HFFc6 (cell line): ENCODE measurements at places on chromosomes 4 and X. TPM values are rescaled to one million over a fixed set of nuclear protein-coding genes. Genes with fewer than 3 reads are reported as not detected.

Gene TRIML2
- 0.83 to 3.0 TPM (median 1.8 TPM) in 3 replicates for total RNA-seq

Gene IL21
- total RNA-seq, result not detected in 3 replicates

DNA sequence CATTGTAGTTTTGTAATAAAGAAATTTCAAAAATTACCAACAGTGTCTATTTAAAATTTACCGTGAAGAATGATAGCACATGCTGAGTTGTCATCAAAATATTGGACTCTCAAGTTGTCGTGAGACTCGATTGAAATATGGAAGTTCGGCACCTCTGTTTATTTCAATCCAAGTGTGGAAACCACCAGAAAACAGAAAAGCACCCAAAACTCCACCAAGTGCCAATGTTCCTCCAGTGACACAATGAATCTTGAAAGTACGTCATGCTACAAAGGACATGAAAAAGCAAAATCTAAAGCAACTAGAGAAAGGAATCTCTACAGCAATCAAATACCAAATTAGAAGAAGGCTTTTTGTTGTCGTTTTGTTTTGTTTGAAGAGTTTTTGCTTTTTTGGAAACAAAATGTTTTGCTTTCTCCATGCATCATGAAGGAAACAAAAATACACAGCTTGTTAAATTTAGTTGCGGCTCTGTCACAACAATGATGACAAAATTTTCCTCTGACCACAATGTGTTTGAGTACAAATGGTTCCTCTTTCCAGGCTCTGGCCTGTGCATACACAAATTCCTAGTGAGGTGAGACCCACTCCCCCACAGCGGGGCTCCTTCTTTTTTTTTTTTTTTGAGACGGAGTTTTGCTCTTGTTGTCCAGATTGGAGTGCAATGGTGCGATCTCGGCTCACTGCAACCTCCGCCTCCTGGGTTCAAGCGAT, 9.6 kb upstream of the IL13RA1 start:
- no peak for DNase-seq

DNA sequence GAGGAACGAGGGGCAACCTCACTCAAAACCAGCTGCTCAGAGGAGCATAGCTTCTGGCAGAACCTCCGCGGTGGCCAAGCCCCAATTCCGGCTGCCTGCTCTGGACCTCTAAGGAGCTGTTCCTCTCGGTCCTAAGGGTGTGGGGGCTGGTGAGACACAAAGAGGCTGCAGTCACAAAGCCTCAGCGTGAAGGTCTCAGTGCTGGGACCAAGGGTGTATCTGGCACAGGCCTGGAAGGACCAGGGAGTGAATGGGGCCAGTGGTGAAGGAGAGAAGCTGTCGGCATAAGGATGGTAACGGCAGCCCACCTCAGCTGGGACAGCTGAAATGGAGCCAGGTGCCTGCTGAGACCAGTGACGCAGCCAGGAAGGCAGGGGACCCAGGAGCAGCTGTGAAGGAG, 5.3 kb downstream of the PDE6B start:
- no peak for DNase-seq

DNA sequence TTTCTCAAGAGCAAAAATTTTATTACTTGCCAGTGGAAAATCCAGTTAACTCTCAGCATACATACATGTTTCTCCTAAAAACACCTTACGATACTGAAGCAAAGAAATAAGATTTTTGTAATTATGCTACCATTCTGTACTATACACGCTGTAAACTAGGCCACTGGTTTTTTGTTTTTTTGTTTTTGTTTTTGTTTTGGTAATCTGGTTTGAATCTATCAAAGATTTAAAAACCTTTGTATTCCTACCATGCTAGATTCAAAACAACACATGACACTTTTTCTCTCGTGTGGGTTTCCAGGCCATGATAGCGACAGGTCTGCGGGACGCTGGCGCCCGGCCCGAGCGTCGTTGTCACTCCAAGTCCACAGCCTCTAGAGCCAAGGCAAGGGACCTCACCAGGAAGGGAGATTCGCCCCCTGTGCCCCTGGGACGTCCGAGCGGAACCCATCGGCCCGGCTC, 723 bp downstream of the TMEM192 start:
- DNase-seq, result no peak

- peak; percentile 6 for DNase-seq
These were observed 6.4 kb downstream of the AMOT start for GRCh38 chrX:112834031-112834845.

DNA sequence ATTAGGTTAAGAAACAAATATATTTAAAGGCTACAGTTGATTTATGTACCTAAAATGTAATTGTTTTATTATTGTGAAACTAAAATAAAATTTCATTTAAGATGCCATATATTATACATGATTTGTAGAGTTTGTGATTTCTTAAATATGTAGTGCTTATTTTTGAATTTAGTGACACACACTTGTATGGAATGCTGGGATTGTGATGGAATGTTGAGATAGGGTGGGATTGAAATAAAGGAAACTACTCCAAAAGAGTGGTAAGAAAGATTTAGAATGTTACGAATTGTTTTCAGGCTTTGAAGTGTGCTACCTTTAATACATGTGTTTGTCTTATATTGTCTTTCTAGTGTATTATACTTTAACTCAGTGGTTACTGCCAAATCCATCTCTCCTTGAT, 330.3 kb upstream of the PITX2 start:
- peak; percentile 17 for DNase-seq

Gene TRAM1L1
- not detected in 3 replicates for total RNA-seq

- no peak for DNase-seq
These were observed 714.9 kb upstream of the ADGRL3 start for GRCh38 chr4:60485276-60485675.

DNA sequence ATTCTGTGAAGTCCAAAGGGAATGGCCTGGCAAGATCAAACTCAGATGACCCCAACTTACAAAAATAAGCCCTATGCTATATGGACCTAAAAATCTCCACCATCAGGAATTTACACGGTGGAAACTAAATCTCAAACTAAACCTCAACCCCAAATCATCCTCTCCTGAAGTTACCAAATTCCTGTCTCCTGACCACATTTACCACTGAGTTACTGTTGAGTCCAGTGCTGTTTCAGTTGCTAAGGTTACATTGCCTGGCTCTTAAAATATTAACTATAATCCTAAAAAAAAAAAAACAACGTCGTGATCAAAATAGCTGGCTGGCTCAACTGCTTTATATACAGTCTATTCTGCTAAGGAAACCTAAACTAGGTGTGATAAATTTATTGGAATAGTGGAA, 315.2 kb upstream of the SLIT2 start:
- peak; percentile 80 for DNase-seq

Gene P2RY4
- not detected in 3 replicates for total RNA-seq

GRCh38 chrX:11311706-11312105, 18.5 kb downstream of the AMELX start:
- DNase-seq, result no peak

Gene EXOSC9
- 27.6 to 52.8 TPM (median 40.4 TPM) in 3 replicates for total RNA-seq

Gene CACNA1F
- not detected in 3 replicates for total RNA-seq

- peak; percentile 92 for DNase-seq
These were observed 1161.3 kb downstream of the C4orf33 start for GRCh38 chr4:130257271-130257670.

Gene PNMA6F
- total RNA-seq, result not detected in 3 replicates

GRCh38 chr4:17347445-17347844, 164.4 kb downstream of the QDPR start:
- DNase-seq, result peak; percentile 27

DNA sequence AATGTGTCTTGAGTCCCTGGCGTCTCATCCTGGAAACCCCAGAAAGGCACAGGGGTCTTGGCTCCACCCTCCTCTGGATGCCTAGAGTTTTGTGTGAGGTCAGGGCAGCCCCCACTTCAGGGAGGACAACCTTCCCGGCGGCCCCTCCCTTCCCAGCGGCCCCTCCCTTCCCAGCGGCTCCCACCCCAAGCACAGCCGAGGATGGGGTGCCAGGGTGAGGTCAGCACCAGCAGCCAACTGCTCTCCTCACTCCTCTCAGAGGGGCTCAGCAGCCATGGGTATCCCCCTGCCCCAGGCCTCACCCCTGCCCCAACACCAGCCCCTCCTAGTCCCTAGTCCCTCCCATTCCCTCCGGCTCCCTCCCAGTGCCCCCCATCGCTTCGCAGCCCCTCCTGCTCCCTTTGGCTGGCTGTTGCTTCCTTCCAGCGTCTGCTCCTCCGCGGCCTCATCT, 17.4 kb downstream of the DGKQ start:
- DNase-seq, result no peak

DNA sequence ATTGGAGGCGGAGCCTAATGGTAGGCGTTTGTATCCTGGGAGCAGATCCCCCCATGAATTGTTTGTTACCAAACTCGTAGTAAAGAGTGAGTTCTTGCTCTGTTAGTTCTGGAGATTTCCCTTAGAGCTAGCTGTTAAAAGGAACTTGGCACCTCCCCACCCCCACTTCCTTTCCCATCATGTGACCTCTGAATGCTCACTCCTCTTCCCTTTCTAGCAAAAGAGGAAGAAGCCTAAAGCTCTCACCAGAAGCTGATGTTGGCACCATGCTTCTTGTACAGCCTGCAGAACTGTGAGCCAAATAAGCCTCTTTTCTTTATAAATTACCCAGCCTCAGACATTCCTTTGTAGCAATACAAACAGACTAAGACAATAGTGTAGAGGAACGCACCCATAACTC, 13.8 kb upstream of the ATOH1 start:
- no peak for DNase-seq

Gene NCBP2L
- not detected in 3 replicates for total RNA-seq

Gene SYTL4
- 5.5 to 8.2 TPM (median 5.6 TPM) in 3 replicates for total RNA-seq

Gene CFAP299
- 4.8 to 9.1 TPM (median 8.4 TPM) in 3 replicates for total RNA-seq

DNA sequence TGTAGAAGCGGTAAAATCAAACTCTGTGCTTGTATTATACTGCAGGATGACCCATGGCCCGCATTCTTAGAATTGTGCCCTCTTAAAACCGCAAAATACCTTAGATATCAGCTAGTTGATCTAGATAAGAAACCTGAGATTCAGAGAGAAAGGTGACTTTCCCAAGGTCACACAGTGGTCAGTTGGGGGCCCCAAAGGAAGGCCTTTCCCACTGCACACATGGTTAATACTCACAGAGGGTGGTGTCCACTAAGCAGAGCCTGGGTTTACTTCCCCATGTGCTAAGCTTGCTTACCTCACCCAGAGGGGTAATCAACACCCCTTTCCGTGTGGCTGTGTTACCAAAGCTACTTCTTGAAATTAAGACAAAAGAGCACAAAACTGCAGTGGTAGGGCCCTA, 66.3 kb downstream of the RBM47 start:
- no peak for DNase-seq

Gene NPY5R
- not detected in 2 replicates for total RNA-seq

Gene FRMD7
- total RNA-seq, result not detected in 3 replicates
